Fibroblast of skin of left biceps (primary cell): ENCODE measurements at places on chromosomes 5 and 9.

- DNase-seq = no peak
These were observed 48.4 kb downstream of the IRX2 start for GRCh38 chr5:2703041-2703440.

GRCh38 chr5:137734962-137735554 lies 831 bp downstream of the KLHL3 start:
- no peak for DNase-seq

DNA sequence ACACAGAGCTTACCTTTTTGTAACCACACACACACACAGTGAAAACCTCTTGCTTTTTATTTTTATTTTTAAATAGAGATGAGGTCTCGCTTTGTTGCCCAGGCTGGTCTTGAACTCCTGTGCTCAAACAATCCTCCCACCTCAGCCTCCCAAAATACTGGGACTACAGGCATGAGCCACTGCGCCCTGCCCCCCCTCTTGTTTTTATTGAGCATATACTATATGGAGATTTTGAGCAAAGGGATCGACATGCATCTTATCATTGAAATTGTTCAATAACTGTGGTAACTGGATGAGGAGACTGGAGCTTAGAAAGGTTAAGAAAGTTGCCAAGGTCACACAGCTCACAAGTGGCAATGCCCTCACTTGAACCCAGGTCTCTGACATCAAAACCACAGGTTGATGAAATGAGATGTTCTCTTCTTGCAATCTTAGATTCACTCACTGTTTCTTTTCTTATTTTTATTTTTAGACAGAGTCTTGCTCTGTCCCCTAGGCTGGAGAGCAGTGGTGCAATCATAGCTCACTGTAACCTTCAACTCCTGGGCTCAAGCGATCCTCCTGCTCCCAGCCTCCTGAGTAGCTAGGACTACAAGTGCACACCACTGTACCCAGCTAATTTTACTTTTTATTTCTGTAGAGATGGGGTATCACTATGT lies 26.8 kb upstream of the STXBP1 start:
- no peak for DNase-seq

GRCh38 chr5:181233801-181234454 lies 9.8 kb downstream of the RACK1 start:
- DNase-seq = no peak

DNA sequence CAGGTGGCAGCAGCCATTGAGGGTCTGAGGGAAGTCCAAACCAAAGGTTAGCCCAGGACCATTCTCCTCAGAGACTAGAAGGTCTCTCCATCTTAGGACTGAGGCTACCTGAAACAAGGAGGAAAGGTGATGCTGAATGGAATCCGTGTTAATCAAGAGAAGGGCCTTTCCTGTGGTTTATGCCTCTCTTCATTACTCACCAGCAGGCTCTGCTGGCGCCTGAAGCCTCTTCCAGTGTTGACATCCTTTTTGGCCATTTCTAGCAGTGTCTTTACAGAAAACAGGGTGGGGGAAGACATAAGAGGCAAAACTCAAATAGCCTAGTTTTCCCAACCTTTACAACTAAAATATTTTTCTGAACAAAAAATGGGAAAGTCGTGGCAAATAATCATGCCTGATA lies 98.0 kb downstream of the ENC1 start:
- no peak for DNase-seq

DNA sequence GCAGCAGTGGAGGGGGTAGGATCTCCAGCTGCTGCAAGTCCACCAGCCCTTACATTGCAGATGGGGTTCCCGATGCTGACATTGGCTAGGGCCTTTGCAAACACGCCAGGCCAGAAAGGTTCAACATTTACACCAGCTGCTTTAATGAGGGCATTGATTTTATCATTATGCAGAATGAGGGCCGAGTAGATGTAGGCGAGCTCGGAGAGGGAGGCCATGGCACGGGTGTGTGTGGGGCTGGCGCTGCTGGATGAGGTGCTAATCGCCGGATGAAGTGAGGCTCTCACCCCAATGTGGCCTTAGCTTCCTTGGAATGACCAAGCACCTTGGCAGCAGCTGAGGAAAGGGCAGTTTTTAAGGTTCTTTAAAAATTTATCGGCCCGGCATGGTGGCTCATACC lies 27.4 kb downstream of the PHAX start:
- DNase-seq = no peak

GRCh38 chr5:109016300-109016699 lies 268.6 kb downstream of the FER start:
- no peak for DNase-seq

DNA sequence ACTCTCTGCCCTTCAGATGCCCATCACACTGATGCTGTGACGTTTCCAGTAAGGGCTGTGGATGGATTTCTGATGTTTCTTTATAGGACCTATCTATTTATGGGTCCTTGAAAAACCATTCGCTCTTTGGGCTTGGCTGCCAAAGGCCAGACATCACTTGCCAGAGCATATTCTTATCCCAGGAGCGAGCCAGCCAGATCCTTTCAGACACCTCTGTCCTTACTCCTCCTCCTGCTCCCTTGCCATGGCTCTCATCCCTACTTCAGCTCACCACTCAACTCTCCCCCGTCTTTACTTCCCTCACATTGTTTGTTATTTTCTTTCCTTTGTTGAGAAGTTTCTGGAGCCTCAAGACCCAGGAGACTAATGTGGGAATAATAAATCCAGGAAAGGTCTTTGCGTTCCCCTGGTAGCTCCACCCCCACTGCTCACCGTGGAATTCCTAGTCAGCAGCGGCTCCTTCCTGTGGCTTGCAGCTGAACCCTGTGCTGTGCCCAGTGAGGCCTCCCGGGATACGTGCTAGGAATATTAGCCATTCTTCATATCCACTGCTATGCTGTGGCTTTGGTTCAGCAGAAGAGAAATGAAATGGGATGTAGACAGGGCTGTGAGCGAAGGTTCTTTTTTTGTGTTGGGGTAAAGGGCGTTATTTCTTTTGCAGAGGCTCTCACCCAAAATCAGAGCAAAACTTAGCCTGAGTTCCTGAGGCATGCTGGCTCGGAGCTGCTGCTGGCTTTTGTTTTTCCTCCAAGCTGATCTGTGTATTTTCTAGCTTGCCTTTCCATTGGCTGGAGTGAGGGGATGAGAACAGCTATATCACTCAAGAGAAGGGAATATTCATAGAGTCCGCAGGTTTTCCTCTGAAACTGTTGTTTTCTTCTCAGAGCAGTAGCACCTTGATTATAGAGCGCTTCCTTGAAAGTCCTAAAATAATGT lies 171.1 kb downstream of the SAXO1 start:
- DNase-seq = peak; percentile 53

DNA sequence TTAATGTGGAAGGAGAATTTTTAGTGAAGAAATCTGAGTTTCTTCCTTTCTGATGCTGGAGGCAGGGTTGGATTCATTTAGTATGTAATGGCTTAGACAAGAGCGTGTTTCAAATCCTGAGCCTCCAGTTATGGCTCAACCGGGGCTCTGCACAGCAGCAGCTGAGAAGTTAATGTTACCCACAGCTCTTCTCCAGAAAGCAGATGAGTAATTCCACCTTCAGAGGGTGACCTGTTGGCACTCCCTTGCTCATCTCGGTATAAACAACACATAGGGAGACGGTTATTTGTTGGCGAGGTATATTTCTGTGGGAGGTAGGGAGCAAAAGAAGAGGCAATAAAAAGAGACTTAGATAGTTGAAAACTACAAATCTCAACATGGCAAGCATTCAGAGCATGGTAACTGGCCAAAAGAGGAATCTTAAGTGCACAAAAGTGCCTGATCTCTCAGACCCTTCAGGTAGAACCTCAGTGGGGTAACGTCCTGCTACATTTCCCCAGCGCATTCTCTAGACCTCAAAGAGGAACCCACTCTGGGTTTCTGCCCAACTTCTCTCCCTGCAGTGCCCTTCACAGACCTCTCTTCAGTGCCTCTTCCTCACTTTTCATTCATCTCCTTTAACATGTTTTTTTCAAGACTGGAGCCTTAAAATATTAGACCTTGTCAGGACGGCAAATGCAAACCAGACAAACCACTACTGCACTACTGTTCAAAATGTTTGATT lies 417.5 kb upstream of the ADAMTSL1 start:
- no peak for DNase-seq

- no peak for DNase-seq
These were observed 31.9 kb downstream of the ARSB start for GRCh38 chr5:78953092-78953800.

- no peak for DNase-seq
These were observed 47.3 kb upstream of the PRRC2B start for GRCh38 chr9:131346559-131346958.

GRCh38 chr5:79516986-79517385 lies 3.1 kb upstream of the HOMER1 start:
- DNase-seq = no peak

GRCh38 chr9:35679766-35680330 lies 6.1 kb downstream of the CA9 start:
- DNase-seq = no peak

DNA sequence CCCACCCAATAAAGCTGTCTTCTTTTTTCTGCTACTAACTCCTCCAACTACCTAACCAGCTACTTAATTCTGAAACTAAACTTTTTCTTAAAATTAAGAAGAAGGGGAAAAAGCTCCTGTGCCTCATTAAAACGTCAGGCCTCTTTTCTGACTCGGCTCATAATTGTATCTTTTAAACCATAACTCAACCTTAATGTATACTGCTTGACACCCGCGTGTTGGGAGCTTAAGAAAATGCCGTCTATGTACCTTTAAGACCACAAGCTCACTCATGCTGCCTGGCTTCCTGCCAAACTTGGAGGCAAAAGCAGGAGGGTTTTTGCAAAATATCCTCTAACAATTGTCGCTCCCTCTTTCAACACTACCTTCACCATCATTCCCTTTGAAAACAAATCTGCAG lies 5.0 kb downstream of the EBF1 start:
- peak; percentile 72 for DNase-seq

DNA sequence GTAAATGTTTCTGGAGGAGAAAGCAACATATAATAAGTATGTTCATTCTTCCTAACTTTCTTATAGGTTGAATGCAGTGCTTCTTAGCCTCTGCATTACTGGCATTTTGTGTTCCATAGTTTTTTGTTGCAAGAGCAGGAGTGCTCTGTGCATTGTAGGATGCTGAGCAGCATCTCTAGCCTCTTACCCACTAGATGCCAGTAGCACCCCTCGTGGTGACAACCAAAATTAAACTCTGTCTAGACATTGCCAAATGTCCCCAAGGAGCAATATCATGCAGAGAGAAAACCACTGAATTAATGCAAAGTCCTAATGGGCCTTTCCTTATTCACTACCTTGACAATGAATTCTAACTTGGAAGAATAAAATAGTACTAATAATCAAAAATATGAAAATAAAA lies 147.0 kb downstream of the GLIS3 start:
- DNase-seq = no peak

DNA sequence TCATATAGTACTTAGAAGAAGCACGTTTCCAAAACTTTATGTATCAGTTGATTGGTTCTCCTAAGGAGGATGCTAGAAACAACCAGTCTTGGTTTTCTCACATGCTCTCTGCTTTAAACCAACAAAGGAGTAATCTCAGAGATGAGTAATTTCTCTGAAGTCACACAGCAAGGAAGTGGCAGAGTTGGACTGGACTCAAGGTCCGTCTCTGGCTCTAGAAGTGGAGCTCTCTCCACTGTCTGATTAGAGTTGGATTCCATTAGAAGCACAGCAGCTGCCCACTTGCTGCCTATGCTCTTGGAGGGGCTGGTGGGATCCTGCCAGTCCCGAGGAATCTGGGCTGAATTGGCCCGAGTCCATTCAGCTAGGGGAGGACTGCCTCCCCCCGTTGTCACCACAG lies 21.0 kb downstream of the RALGPS1 start:
- DNase-seq = no peak

DNA sequence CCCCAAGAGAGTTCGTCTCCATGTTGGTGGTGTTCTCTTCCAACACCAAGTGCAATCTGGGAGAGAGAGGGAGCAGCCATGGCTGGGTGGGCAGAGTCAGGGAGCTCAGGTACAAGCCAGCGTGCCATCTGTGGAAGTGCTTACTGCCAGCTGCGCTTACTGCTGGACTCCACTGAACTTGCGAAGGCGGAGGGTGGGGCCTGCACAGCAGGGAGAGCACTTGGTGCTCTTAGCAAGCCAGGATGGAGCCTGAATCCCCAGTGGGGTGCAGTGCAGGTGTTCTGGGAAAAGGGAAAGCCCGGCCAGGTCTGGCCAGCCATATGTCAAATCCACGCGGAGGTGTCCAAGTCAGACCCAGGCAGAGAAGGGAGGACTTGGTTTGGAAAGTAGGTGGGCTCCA lies 142.0 kb downstream of the FANCC start:
- DNase-seq = no peak

DNA sequence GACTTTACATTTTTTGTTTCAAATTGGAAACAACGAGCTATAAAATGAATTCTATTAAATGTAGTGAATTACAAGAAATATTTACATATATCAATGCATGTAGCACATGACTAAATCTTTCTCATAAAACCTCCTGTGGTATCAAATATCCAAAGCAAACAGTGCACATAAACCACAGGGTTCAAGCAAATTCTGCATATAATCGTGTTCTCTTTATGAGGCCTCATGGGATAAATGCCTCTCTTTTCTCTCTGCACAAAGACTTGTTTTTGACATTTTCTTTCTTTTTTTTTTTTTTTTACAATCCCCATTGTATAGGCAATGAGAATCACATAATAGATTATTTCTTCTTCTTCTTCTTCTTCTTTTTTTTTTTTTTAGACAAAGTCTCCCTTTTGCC lies 1117.2 kb upstream of the DMAC1 start:
- no peak for DNase-seq

DNA sequence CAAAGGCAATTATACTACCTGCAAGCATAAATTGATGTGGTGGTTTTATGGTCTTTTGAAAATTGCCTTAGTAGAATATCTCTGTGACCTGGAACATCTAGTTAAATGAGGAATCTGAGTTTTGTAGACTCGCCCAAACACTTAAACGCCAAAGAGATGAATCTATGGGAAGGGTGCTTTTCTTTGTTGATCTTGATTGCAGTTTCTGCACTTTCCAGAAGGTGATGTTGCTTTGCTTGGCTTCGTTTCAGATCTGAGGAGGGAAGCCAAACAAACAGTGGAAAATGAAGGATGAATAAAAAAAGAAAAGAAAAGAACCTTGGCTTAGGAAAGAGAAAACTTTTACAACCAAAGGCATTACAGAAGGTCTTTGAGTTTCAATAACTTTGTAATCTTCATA lies 1021.2 kb downstream of the NR2F1-AS1 start:
- DNase-seq = no peak

DNA sequence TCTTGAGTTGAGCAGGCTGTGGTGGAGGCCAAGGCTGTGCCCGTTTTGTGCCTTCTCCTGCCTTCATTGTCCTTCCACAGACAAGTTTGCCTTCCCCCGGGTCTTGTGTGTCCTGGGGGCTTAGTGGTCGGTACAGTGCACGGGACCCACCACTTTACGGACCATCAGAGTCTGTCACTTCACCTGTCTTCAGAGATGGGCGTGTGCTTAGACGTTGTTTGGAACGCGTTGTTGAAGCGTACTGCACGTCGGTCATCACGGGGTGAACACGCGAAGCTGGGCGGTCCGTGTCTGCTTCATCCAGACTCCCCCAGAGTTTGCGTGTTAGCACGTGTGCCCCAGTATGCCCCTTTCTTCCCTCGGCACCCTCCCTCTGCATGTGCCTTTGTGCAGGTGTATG lies 24.8 kb downstream of the CEP72 start:
- DNase-seq = no peak

- DNase-seq = no peak
These were observed 119.5 kb downstream of the SYK start for GRCh38 chr9:90921104-90921503.

GRCh38 chr5:67209141-67209771 lies 12.7 kb upstream of the CD180 start:
- peak; percentile 26 for DNase-seq
